ENCODE measurements at places on chromosomes 7 and 10. TPM values are rescaled to one million over a fixed set of nuclear protein-coding genes. Genes with fewer than 3 reads are reported as not detected.

DNA sequence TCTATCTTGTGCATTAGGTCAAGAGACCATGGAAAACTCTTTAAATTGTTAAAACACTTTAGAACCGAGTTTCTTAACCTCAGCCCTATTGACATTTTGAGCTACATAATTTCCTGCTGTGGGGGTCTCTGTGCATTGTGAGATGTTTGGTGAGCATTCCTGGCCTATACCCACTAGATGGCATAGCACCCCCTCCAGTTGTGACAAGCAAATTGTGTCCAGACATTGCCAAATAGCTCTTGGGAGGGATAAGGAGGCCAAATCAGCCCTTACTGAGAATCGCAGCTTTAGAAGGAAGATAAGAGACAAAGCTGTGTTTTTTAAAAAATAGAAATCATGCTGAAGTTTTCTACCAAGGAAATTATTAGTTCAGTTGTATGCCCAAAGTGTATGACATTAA is 1158.5 kb upstream of the C7orf33 start:
- H3K27ac ChIP-seq, result no peak overlapping the region
- no peaks in the 10 kb centered on the region for H3K27me3 ChIP-seq
- peak; percentile 59 for DNase-seq
- H3K36me3 ChIP-seq, result no peaks in the 10 kb centered on the region
- H3K4me3 ChIP-seq, result no peak overlapping the region
- no peaks in the 10 kb centered on the region for H3K4me1 ChIP-seq

The DKK1 gene
- total RNA-seq, result 1.2 TPM

GRCh38 chr7:95609277-95609971 is 13.1 kb upstream of the PDK4 start:
- no peaks in the 10 kb centered on the region for H3K36me3 ChIP-seq
- H3K27me3 ChIP-seq, result no peaks in the 10 kb centered on the region
- no peak overlapping the region for H3K4me3 ChIP-seq
- peaks cover 9% of the 10 kb centered on the region for H3K4me1 ChIP-seq

The UNC5B gene
- total RNA-seq, result 23.8 TPM

- no peaks in the 10 kb centered on the region for H3K27me3 ChIP-seq
- H3K4me1 ChIP-seq, result no peaks in the 10 kb centered on the region
- H3K27ac ChIP-seq, result no peak overlapping the region
These were observed 9.5 kb downstream of the PPA1 start for GRCh38 chr10:70223728-70224127.

The INHBA gene
- total RNA-seq, result 2.8 TPM

DNA sequence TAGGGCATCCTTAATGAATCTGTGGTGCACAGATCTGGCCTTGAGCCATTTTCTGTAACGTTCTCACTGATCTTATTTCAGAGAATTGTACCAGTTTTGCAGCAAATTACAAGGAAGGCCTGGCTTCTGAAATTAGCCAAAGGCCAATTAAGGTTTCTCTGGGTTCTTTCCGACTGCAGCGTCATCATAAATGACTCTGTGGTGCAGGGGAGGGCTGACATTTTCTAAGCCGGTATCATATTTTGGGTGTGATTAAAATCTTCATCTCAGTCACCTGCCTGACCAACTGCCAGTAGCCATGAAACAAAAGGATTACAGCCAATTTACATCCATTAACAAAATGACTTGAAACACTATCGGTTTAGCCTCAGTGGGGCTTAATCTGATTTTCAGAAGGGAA is 363.7 kb downstream of the ADRA2A start:
- no peak overlapping the region for H3K27ac ChIP-seq
- no peaks in the 10 kb centered on the region for H3K27me3 ChIP-seq
- DNase-seq, result no peak
- no peak overlapping the region for H3K4me3 ChIP-seq
- H3K4me1 ChIP-seq, result no peaks in the 10 kb centered on the region

DNA sequence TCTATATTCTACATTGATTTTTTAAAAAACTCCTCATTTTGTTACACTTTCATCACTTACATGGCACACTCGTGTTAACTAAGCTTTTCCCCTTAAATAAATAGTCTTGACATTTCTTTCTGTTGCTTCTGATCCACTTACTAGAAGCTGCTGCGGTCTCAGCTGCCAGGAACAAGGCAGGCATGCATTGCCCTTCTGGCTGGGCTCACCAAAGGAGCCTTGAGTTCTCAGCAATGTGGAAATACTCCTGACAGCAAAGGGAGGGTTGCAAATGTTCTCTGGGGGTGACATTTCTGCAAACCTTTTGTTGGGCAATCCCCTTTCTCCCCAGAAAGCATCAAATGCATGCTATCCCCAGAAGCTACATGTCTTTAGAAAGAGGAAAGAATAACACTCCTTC is 350.1 kb downstream of the PRPF18 start:
- H3K27me3 ChIP-seq, result no peaks in the 10 kb centered on the region
- H3K27ac ChIP-seq, result no peak overlapping the region

GRCh38 chr7:113698556-113699220 is 220.1 kb downstream of the PPP1R3A start:
- peak; percentile 27 for DNase-seq
- H3K27me3 ChIP-seq, result no peaks in the 10 kb centered on the region
- H3K4me3 ChIP-seq, result no peak overlapping the region
- peaks cover 3% of the 10 kb centered on the region for H3K4me1 ChIP-seq
- H3K36me3 ChIP-seq, result no peaks in the 10 kb centered on the region

- H3K4me3 ChIP-seq, result no peak overlapping the region
- no peaks in the 10 kb centered on the region for H3K36me3 ChIP-seq
- no peak for DNase-seq
- no peak overlapping the region for H3K27ac ChIP-seq
- H3K27me3 ChIP-seq, result no peaks in the 10 kb centered on the region
These were observed 47.2 kb downstream of the MALSU1 start for GRCh38 chr7:23346316-23346715.

GRCh38 chr10:102434394-102435132 is 2.2 kb upstream of the CUEDC2 start:
- H3K4me1 ChIP-seq, result peaks cover 14% of the 10 kb centered on the region
- peak overlapping the region; percentile 59 for H3K27ac ChIP-seq
- H3K27me3 ChIP-seq, result no peaks in the 10 kb centered on the region
- DNase-seq, result peak; percentile 55

DNA sequence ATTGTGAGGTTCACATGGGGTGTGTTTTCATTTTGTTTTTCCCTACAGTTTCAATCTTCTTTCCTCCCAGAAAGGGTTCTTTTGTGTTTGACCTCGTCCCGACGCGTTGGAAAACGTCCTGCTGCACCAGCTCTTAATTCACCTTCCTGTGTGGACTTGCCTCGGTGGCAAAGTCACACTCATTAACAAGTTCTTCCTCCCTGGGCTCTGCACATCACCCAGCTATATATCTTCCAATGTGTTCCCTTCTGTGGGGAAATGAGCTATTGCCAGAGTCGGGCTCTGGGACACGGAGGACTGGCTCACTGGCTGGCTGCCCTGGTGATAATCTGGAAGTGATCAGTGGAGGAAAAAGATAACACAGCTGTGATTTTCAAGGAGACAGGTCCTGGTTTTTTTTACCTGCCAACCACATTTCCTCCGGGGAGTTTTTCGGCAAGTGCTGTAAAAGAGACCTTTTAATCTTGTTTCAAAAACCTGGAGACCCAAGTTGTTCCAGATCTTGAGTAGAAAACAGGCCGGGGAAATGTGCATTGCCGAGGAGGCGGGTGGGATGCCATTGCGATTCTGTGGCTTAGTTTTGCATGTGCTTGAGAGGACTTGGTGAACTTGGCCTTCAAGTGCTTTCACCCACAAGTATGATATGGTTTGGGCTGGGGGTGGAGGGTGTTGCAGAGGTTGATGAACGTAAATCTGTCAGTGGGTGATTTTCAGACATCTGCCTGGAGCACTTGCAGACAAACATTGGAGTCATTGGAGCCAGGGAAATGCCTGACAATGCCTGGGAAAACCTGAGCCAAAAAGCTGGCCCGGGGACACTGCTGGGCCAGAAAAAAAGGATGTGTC is 96.5 kb upstream of the CREB5 start:
- no peaks in the 10 kb centered on the region for H3K36me3 ChIP-seq
- no peak for DNase-seq
- no peak overlapping the region for H3K4me3 ChIP-seq
- no peak overlapping the region for H3K27ac ChIP-seq

DNA sequence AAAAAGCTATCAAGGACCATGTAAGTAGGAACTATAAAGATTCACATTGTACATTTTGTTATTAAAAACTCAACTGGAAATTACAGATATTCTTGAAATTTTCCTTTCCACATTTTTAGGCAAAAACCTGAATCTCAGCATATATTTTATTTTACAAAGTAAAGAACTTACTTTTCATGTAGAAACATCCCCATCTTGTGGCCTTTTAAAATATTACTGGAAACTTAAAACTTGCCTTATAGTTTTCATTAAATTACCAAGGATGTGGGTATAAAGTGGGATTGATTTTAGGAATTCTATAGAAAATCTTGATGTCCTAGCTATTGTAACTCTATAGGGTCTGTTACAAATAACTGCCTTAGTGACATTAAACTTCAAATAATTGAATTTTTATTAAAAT is 10.6 kb downstream of the DBF4 start:
- H3K4me3 ChIP-seq, result no peak overlapping the region
- DNase-seq, result no peak
- H3K36me3 ChIP-seq, result peaks cover 11% of the 10 kb centered on the region
- H3K4me1 ChIP-seq, result no peaks in the 10 kb centered on the region
- no peak overlapping the region for H3K27ac ChIP-seq

DNA sequence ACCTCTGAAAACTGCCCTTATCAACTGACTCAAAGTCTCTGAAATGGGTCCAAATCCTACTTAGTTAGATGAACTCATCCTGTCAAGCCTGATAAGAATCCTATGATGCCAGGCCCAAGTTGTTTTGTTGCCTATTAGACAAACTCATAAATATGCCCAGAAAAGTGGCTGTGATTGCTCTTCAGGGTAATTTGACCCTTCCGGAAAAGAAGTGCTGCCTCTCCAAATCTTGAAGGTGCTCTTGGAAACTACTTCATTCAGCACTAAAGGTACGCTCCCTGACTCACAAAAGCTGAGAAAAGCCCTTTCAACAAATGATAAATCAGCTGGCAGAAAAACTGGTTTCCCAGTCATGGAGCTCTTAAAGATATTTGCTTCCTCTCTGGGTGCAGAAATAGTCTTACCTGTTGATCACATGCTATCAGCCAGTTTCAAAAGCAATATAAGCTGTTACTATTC is 6.7 kb downstream of the IFIT5 start:
- H3K27me3 ChIP-seq, result no peaks in the 10 kb centered on the region
- DNase-seq, result peak; percentile 61
- H3K4me1 ChIP-seq, result peaks cover 4% of the 10 kb centered on the region
- no peak overlapping the region for H3K27ac ChIP-seq
- H3K4me3 ChIP-seq, result no peak overlapping the region
- H3K36me3 ChIP-seq, result peaks cover 6% of the 10 kb centered on the region

The PLXNA4 gene
- 4.6 TPM for total RNA-seq

GRCh38 chr7:134770676-134771075 is 8.8 kb upstream of the CALD1 start:
- H3K27me3 ChIP-seq, result peaks cover 56% of the 10 kb centered on the region
- no peaks in the 10 kb centered on the region for H3K36me3 ChIP-seq
- DNase-seq, result no peak
- no peak overlapping the region for H3K27ac ChIP-seq
- no peaks in the 10 kb centered on the region for H3K4me1 ChIP-seq
- no peak overlapping the region for H3K4me3 ChIP-seq

- no peaks in the 10 kb centered on the region for H3K36me3 ChIP-seq
- H3K27ac ChIP-seq, result no peak overlapping the region
- no peaks in the 10 kb centered on the region for H3K27me3 ChIP-seq
These were observed 70.0 kb upstream of the HGF start for GRCh38 chr7:81839708-81840369.

GRCh38 chr10:131931981-131932380 is 31.2 kb downstream of the PPP2R2D start:
- peaks cover 20% of the 10 kb centered on the region for H3K4me1 ChIP-seq
- peaks cover 11% of the 10 kb centered on the region for H3K36me3 ChIP-seq
- no peak overlapping the region for H3K4me3 ChIP-seq
- no peak overlapping the region for H3K27ac ChIP-seq
- no peak for DNase-seq
- H3K27me3 ChIP-seq, result no peaks in the 10 kb centered on the region

DNA sequence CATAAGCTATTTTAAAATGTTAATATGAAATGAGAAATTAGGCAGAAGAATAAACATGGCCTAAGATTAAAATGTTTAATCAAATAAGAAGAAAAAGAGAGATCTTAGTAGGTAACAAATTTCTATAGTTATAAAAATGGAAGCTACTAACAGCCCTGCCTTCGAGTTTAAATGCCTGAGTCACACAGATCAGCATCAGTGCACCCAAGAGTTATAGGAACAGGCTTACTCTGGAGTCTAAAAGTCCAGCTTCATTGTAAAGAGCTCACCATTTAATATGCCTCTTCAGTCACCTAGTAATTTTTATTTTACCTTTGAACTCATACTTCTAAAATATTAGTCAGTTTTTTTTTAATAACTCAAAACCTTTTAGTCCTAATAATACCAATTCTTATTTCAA is 52.6 kb downstream of the BRI3 start:
- no peak for DNase-seq
- no peaks in the 10 kb centered on the region for H3K27me3 ChIP-seq
- H3K27ac ChIP-seq, result no peak overlapping the region
- no peaks in the 10 kb centered on the region for H3K4me1 ChIP-seq

GRCh38 chr10:90407131-90407530 is 450.7 kb downstream of the HTR7 start:
- no peaks in the 10 kb centered on the region for H3K27me3 ChIP-seq
- no peak overlapping the region for H3K27ac ChIP-seq
- no peak for DNase-seq
- H3K4me1 ChIP-seq, result no peaks in the 10 kb centered on the region
- H3K36me3 ChIP-seq, result no peaks in the 10 kb centered on the region

The WNT16 gene
- 0.14 TPM for total RNA-seq

The MET gene
- 66.5 TPM for total RNA-seq

The C10orf95 gene
- 6.0 TPM for total RNA-seq

GRCh38 chr10:128902031-128902710 is 564.9 kb upstream of the MGMT start:
- no peak overlapping the region for H3K4me3 ChIP-seq
- H3K4me1 ChIP-seq, result peaks cover 7% of the 10 kb centered on the region
- DNase-seq, result no peak
- H3K27me3 ChIP-seq, result no peaks in the 10 kb centered on the region

GRCh38 chr10:123795196-123795780 is 96.3 kb downstream of the CPXM2 start:
- peaks cover 2% of the 10 kb centered on the region for H3K27me3 ChIP-seq
- no peak for DNase-seq
- H3K4me1 ChIP-seq, result no peaks in the 10 kb centered on the region
- no peaks in the 10 kb centered on the region for H3K36me3 ChIP-seq
- H3K27ac ChIP-seq, result no peak overlapping the region

The NME8 gene
- 0.77 TPM for total RNA-seq

The GNGT1 gene
- not detected for total RNA-seq

DNA sequence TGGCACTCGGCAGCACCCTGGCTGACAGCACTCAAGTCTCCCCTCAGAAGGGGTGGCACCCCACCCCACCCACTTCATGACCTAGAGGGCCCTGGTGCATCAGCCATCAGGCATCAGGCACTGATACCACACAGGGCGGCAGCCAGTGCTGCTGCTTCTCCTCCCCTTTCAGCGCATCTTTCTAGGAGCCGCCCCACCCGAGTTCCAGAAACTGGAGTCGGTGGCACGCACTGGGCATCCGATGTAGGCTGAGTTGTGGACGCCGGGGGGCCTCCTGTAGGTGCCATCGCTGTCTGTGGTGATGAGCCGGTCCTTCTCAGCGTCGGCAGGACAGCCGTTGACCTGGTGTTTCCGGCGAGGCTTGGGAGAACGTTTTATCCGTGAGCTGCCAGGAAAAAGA is 69.7 kb upstream of the ATP6V0A4 start:
- H3K36me3 ChIP-seq, result peaks cover 10% of the 10 kb centered on the region
- H3K27me3 ChIP-seq, result no peaks in the 10 kb centered on the region
- no peak for DNase-seq
- no peaks in the 10 kb centered on the region for H3K4me1 ChIP-seq

- no peak overlapping the region for H3K27ac ChIP-seq
- peaks cover 33% of the 10 kb centered on the region for H3K27me3 ChIP-seq
- DNase-seq, result no peak
- no peak overlapping the region for H3K4me3 ChIP-seq
- no peaks in the 10 kb centered on the region for H3K36me3 ChIP-seq
These were observed 335.4 kb upstream of the PFKP start for GRCh38 chr10:2731940-2732339.

Data from lung (tissue), 17 donors.